ENCODE measurements at places on chromosomes 6 and 20.

DNA sequence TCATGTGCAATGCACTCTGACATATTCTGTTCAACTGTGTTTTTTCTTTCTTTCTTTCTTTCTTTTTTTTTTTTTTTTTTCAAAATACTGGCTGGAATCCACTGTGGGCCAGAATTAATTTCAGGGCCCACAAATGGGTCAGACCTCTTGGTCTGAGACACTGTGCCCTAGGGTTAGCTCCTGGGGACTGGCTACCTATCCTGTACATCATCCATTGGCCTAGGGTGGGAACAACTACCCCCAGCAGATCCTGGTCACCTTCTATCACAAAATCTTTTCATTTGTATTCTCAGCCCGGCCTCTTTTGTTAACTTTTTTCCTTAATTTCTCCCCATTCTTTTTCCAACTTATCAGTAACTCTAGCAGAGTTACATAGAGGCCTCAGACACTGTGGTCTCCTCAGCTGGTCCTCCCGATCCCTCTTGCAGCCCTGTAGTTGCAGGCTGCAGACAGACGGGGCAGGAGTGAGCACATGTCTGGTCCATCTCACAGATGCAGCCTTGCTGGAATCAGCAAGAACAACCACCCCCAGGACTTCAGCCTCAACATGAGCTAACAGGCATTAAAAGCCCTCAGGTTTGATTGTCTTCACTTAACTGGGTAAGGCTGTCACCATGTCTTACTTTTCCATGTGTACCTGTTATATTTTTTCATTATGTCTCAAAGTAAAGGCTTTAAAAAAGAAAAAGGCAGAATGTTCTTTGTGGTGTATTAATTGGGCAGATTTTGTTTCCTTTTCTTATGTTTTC, 41.3 kb downstream of the TXLNB start:
- peak; percentile 36 for DNase-seq

- no peak for DNase-seq
Measured at GRCh38 chr20:13392391-13392790, 171.3 kb downstream of the ISM1 start.

- no peak for DNase-seq
Measured at GRCh38 chr20:56826705-56827665, 197.9 kb downstream of the TFAP2C start.

DNA sequence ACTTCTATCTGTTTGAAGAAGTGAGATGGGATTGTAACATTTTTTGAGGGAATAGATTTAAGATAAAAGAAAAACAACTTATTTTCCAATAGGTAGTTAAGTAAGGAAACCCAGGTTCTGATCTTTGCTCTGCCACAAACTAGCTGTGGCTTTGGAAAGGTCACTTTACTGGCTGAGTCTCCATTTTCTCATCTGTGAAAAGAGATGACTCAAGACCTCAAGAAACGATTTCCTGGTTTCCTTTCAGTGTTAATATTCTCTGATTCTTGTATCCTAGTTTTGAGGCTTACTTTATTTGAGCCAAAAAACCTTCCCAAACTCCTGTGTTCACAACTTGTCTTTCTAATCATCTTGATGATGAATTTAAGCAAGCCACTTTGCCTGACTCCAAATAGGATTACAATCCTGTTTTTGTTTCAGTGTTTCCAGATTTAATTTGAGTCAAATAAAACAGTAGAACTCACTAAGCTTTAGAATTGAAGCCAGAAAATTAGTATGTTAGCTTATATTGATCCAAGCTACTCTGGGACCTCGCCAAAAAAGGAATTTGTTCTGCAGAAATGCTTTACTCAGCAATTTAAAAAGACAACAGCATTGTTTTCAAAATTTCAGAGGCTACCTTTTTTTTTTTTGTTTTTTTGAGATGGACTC, 51.1 kb downstream of the ENPP1 start:
- DNase-seq, result no peak

DNA sequence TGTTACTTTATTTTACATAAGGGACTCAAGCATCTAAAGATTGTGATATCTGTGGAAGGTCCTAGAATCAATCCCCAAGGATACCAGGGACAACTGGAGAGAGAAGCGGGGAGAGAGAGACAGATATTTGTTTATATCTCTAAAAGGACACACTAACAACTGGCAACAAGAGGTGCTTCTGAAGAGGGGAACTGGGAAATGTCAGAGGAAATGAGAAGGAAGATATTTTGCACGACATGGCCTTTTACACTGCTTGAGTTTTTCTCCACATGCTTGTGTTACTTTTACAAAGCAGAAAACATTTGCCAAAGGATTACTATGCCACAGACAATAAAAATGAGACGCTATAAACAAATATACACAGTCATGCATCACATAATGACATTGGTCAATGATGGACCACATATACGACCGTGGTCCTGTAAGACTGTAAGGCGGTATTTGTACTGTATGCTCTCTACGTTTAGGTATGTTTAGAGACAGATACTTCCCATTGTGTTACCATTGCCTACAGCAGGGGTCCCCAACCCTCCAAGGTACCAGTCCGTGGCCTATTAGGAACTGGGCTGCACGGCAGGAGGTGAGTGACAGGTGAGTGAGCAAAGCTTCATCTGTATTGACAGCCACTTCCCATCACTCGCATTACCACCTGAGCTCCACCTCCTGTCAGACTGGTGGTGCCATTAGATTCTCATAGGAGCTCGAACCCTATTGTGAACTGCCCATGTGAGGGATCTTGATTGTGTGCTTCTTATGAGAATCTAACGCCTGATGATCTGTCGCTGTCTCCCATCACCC, 64.6 kb upstream of the PTPN1 start:
- DNase-seq, result no peak

- DNase-seq, result no peak
Measured at GRCh38 chr6:87444362-87444761, 28.4 kb upstream of the SLC35A1 start.

DNA sequence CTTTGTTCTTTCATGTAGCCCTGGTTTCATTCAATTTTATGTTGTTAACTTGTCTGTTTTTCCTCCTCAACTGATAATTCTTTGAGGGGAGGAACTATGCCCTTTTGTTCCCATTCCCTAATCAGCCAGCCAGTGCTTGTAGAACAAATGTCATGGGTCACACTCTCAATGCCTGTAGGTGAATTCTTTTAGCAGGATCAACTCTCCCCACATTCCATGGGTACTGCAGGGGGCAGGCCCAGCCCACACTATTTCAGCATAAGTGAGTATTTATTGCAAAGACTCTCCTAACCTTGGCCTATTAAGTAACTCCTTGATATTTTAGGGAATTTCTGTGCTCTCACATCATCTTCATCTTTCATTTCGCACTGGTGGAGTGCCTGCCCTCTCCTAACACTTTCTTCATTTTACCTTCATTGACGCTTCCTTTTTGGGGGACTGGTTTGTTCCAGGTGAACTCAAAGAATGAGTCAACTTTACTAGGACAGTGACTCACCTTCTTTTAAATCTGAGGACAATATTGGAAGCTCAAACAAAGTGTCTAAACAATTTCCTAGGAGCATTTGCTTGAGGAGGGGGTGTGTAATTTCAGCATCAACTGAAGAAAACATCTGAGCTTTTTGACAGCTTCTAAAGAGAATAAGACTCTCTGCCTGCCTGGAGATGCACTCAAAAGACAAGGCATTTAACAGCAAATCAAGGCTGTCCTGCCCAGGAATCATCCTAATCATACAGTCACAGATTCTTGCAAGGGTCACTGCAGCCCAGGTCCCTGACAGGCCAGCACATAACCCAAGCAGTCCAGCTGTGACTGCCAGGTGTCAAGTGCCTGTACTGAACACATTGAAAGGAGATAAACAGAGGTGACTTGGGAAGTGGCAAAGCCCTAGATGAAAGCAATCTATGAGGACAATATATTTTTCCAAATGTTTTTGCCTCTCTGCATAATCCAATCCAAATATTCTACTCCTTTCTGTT, 263.9 kb upstream of the PRND start:
- no peak for DNase-seq

DNA sequence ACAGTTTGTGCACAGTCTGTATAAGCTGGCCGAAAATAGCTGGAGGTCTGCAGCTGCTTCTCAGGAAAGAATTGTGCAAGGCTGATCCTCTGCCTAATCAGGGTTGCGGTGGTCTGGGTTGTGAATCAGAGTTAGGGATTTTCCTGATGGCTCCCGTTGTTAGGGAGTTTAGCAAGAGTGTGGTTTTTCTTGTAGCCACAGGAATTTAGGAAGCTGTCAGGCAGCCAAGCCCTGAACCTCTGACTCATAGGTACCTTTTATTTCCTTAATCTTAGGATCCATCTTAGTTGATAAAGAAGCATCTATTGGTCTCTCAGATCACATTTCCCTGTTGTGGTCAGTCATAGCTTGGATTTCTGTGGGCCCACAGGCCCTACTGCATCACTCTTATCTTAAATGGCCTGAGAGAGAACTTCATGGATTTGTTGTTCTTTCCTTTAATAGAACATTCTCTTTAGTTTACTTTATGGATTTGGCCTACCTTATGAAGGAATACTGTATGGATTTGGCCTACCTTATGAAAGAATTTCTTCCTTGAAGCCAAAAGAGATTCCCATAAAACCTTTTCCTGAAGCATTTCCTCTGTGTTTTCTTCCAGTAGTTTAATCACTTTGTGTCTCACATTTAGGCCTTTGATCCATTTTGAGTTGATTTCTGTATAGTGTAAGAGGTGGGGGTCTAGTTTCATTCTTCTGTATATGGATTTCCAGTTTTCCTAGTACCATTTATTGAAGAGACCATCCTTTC, 10.3 kb downstream of the KIF25 start:
- DNase-seq, result no peak
